Stimulated activated CD4-positive, alpha-beta T cell treated with anti-CD3 and anti-CD28 coated beads, Interleukin-15, amount 100 ng/mL, for 1 hour (primary cell): ENCODE measurements at places on chromosomes 12 and 14.

GRCh38 chr12:115088328-115088994, 404.5 kb upstream of the TBX3 start:
- DNase-seq, result no peak

GRCh38 chr14:68380329-68380741, 412.5 kb downstream of the ZFP36L1 start:
- DNase-seq, result no peak

- DNase-seq, result no peak
These were observed 10.8 kb downstream of the ETNK1 start for GRCh38 chr12:22635812-22636211.

GRCh38 chr12:4283512-4284255, 10.1 kb downstream of the CCND2 start:
- no peak for DNase-seq

- DNase-seq, result no peak
These were observed 3.4 kb upstream of the TEX22 start for GRCh38 chr14:105394714-105395537.

DNA sequence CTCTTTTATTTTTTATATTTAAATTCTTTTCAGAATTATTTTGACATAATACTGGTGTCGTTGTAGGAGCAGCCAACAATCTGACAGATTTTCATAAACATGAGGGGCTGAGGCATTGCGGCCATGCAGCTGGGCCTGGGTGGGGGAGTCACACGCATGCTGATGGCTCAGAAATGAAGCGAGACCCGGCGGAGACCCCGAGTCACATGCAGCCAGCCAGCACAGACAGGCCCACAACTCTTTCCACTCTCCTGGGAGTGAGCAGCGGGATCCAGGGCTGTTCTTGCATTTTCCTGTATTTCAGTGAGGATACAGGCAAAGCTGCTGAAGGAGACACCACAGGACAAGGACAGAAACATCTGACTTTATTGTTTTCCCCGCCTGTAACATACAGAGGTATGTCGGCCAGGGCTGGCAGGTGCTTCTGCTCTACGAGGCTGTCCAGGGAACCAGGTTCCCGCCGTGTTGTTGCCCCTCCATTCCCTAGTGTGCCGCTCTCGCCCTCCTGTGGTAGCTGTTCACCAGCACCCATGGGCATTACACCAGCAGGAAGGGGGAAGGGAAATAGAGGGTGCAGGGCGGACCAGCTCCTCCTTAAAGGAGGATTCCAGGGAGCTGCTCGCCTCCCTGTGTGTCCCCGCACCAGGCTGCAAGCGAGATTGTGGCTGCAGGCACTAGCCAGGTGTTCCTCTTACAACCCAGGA, 30.5 kb downstream of the FZD10 start:
- DNase-seq, result no peak

DNA sequence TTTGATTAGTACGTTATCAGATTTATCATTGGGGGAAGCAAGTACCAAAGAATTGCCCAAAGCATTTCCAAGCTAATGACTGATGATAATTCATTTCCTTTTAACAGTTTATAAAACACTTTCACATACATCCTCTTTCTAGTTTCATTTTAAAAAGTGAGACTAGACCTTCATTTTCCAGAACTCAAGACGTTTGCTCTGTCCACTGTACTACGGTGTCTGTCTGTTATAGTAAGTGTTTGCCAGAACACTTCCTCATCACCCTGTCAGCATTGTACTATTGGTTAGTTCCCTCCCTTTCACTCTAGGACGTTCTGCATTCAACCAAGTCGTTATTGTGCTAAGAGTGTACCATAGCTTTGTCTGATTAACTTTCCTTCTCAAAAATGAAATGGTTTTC, 81.7 kb upstream of the TMEM263 start:
- no peak for DNase-seq

DNA sequence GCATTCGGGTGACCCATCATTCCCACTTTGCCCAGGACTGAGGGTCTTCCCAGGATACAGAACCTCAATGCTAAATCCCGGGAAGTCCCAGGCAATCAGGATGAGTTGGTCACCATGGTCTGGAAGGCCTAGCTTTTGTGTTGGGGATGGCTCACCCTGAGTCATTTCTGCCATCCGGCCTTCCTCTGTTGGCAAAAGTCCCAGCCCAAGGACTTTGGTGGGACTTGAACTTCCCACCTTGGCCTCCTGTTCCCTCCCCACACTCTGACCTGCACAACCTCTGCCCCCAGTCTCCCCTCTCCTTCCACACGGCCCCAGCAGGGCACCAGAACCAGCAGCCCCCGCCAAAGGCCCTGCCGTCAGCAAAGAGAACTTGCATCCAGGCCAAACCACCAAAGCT, 24.6 kb upstream of the NCOR2 start:
- no peak for DNase-seq

- DNase-seq, result no peak
These were observed 37.1 kb downstream of the FUT8 start for GRCh38 chr14:65449647-65450046.

- no peak for DNase-seq
These were observed 50.2 kb downstream of the TTLL5 start for GRCh38 chr14:75711105-75711795.

GRCh38 chr12:71438670-71439361, 782 bp upstream of the LGR5 start:
- DNase-seq, result no peak

GRCh38 chr14:29320286-29320685, 553.7 kb downstream of the FOXG1 start:
- DNase-seq, result no peak

- peak; percentile 75 for DNase-seq
These were observed 25.6 kb upstream of the MAP1LC3B2 start for GRCh38 chr12:116533343-116534251.

GRCh38 chr12:96571101-96571862, 81.9 kb downstream of the CFAP54 start:
- DNase-seq, result no peak

- peak; percentile 46 for DNase-seq
These were observed 792.3 kb downstream of the TMEM121 start for GRCh38 chr14:106318700-106319099.

GRCh38 chr14:67571275-67571990, 28.6 kb downstream of the PIGH start:
- peak; percentile 40 for DNase-seq

DNA sequence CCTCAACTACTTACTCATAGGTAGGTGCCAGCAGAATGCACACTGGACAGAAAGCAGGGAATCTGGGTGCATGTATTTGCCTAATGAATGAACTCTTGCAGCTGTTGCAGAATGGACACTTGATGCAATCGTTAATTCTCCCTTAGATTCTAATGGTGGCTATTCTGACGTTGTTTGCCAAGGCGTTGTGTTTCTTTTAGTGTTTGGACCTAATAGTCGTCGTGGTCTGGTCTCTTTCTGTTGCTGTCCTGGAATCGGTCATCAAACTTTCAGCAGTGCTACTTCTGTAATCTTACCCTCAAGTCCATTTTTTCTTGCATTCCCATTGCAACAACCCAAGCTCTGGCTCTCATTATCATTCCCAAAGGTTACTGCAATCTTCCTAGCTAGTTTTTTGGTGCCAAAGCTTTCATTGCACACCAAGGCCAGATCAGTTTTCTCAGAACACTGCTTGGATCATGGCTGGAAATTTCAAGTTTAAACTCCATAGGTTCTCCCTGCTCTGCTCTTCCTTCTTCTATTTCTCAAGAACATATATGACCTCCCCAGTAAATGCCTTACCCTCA, 31.3 kb downstream of the BMP4 start:
- DNase-seq, result no peak

- DNase-seq, result no peak
These were observed 841.1 kb downstream of the TMTC2 start for GRCh38 chr12:83527810-83528209.

DNA sequence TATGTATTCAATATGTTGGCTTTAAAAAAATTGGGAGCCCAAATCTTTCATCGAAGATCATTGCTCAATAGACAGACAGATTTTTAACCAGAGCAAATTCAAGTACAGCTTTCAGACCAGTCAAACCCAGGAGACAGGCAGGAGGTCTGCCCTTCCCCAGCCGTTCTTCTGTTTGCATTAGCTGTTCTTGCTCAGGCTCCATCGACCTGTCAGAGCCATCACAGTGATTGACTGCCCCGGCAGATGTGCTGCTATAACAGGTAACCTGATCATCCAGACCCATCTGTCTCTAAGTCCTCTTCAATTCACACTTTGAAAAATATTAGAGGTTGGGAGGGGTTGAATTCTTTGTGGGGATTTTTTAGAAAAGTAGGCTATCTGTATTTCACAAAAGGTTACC, 453.5 kb downstream of the FOXG1 start:
- DNase-seq, result no peak

DNA sequence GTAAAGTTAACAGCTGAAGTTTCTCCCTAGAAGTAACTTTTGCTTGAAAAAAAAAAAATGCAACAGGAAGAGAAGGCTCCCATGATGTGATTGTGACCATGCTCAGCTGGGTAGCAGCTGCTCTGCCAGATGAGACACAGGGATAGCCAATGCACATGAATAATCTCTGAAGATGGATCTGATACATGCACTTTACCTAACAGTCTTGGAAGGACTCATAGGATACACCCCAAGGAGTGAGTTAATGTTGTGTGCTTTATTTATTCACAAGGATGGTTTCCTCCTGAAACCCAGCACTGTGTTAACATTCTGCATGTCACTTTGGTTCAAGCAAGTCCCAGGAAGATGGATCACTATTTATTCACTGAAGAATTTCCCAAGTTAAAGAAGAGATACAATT, 46.5 kb downstream of the NDUFA12 start:
- no peak for DNase-seq

DNA sequence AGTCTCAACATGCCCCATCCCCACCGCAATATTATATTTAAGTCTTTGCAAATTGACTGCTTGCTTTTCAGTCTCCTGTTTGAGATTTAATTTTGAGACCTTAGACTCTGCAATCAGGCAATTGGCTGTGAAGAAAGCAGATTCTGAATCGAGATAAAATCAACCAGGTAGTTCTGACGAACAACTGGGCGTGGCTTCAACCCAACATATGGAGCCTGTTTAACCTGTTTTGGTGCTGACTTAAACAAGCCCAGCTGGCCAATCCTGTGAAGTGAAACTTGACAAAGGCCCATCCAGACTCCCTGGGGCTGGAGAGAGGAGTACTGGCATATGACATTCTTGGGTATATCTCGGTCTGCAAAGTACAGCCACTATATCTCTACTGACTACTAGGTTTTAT, 9.8 kb upstream of the CIPC start:
- DNase-seq, result no peak

GRCh38 chr14:63982156-63982555, 129.4 kb downstream of the SYNE2 start:
- no peak for DNase-seq

GRCh38 chr14:105527826-105528585, 1.6 kb downstream of the TMEM121 start:
- peak; percentile 78 for DNase-seq

GRCh38 chr12:98296462-98297079, 218.8 kb upstream of the TMPO start:
- DNase-seq, result no peak

GRCh38 chr12:16526693-16527092, 79.3 kb downstream of the LMO3 start:
- no peak for DNase-seq

DNA sequence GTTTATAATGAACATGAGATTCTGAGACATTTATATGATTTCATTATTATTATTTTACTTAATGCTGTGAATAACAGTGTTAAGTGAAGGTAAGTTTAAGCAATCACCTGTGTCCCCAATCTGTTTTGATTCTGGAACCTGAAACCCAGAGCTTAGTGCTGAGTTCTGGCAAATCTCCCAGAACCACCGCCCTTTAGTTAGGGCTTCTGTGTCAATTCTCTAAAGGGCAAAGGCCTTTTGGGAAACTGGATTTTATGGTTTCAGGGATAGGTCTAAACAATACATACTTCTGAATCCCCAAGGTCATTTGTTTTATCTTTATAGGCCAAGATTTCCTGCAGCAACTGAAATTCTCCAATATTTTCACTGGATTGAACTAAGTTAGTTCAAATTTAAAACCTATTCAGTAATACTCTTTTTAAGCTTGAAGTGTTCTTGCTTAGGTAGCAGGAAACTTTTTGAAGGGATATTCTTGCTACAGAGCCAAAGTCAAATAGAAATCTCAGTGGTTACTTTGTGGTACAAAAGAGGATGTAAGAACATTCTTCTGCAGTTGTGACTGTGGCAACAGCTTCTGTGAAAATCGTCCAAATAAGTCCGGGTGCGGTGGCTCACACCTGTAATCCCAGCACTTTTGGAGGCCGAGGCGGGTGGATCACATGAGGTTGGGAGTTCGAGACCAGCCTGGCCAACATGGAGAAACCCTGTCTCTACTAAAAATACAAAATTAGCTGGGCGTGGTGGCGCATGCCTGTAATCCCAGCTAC, 10.0 kb upstream of the PKP2 start:
- DNase-seq, result no peak
